ENCODE measurements at places on chromosomes 7 and 10.

DNA sequence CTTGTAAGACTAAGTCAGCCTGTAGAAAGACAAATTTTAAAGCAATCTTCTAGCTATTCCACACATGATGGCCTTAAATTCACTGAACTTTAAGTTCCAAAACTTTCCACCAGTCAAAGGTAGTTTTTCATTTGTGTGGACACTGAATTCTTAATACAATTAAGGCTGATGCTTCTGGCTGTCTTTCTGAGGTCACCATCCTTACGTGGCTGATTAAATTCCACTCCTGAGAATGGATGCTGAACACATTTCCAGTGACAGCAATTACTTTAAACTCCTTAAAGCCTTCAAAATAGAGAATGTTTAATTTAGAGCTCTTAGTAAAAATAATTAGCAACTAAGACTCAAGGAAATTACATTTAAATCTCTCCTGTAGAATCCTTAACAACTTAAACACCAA lies 142.6 kb upstream of the COL1A2 start:
- DNase-seq, result no peak

- DNase-seq, result peak; percentile 9
These were observed at the start of gene SRPK2 for GRCh38 chr7:105388356-105389087. Gene SRPK2, minus strand, starts transcription at chr7:105388921.

DNA sequence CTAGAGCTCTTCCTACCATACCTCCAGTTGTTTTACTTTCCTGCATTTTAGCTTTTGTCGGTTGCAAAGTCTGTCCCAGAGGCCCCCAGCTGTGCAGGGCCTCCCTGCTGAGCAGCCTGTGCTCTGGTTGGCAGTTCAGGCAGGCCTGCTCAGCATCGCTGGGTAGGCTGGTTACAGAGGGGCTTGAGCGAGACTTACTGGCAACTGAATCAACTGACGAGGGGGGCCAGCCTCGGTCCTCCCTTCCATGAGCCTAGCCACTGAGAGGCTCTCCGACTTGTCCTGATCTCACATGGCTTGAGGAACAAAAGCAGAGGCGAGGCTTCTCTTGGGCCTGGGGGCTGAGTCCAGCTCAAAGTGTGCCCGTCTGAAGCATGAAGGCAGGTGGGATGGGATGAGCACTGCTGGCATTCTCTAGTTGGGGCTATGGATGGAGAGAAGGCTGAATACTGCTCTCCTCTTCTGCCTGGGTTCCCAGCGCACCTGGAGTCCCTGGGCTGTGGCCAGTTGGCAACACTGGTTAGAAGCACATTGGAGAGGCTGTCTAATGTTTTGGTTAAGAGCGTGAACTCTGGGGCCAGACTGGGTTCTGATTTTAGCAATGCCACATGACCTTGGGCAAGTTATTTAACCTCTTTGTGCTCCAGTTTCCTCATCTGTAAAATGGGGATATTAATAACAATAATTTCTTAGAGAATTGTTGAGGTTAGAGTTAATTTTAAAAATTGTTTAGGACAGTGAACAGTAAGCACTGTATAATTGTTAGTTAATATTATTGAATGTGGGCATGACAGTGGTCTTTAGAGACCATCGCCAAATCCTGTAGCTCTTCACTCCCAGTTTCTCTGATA lies 6.9 kb upstream of the SFRP5 start:
- peak; percentile 39 for DNase-seq

DNA sequence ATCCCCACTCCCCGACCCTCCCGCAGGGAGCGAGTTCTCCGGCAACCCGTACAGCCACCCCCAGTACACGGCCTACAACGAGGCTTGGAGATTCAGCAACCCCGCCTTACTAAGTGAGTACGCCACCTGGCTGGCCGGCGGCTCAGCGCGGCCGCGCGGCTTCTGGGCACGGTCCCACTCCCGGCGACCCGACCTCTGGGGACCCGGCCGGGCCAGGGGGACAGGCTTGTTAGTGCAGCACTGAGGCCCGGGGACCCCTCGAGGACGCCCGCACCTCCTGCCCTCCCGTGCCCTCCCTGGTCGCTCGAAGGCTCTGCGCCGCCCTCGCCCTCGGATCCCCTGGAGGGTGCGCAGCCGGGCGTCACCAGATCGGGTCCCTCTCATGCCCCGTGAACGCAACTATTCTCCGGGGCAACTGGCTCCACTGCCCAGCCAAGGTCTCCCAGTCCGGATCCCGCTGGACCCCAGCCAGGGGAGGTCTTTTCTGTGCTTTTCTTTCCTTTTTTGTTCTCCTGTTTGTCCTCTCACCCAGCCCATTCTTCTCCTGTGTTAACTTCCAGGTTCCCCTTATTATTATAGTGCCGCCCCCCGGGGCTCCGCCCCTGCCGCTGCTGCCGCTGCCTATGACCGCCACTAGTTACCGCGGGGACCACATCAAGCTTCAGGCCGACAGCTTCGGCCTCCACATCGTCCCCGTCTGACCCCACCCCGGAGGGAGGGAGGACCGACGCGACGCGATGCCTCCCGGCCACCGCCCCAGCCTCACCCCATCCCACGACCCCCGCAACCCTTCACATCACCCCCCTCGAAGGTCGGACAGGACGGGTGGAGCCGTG lies 81.8 kb downstream of the PAX2 start:
- no peak for DNase-seq

GRCh38 chr7:74280985-74281384 lies 8.2 kb upstream of the CLIP2 start:
- no peak for DNase-seq

Data from smooth muscle cell of the brain vasculature (primary cell).